Type B pancreatic cell (in vitro differentiated cells): ENCODE measurements at places on chromosomes 3 and 15. TPM values are rescaled to one million over a fixed set of nuclear protein-coding genes. Genes with fewer than 3 reads are reported as not detected.

ALDH1L1 gene
- total RNA-seq = 5.0 and 10.2 TPM in 2 replicates

ARL6IP5 gene
- total RNA-seq = 38.5 and 49.2 TPM in 2 replicates

SLC6A1 gene
- total RNA-seq = 0.43 and 6.3 TPM in 2 replicates

MEX3B gene
- 14.2 and 46.1 TPM in 2 replicates for total RNA-seq

DNA sequence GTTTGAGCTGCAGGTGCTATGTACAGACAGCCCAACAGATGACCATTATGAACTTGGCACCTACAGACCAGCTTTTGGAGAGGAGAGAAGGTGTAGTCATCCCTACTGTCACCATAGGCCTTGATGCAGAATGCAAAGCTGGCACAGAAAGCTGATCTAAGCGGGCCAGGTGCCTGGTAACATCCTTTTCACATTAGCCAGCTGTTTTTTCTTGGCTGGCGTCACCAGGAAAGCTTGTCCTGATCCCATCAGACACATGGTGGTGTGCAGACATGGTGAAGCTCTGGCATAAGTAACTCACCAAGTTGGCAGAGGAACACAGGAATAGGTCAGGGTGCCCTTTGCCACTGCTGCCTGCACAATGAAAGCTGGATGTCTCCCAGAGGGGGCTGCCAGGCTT, 97.2 kb upstream of the MB21D2 start:
- H3K27ac ChIP-seq = no peak overlapping the region
- no peak overlapping the region for H3K4me3 ChIP-seq
- no peaks in the 10 kb centered on the region for H3K36me3 ChIP-seq

DNA sequence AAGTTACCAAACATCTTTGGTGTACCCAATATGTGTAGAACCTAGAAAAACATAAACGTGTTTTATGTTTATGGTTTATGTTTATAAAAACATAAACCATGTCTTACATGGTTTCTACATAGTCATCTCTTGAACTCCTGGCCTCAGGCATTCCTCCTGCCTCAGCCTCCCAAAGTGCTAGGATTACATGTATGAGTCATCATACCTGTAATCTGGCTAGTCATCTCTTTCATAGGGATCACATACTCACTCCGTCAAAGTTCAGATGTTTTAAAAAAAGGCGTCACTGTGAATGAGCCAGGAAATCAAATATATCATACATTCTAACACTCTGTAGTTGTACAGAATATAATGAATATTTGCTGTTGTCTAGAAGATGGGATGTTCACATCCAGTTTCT, 178.6 kb downstream of the CPNE4 start:
- H3K36me3 ChIP-seq = no peaks in the 10 kb centered on the region
- H3K27ac ChIP-seq = no peak overlapping the region
- H3K4me1 ChIP-seq = no peaks in the 10 kb centered on the region
- H3K4me3 ChIP-seq = no peak overlapping the region
- no peak for DNase-seq
- peaks cover 3% of the 10 kb centered on the region for H3K27me3 ChIP-seq

- H3K27me3 ChIP-seq = no peaks in the 10 kb centered on the region
- H3K27ac ChIP-seq = no peak overlapping the region
- DNase-seq = no peak
- peaks cover 5% of the 10 kb centered on the region for H3K36me3 ChIP-seq
- H3K4me1 ChIP-seq = no peaks in the 10 kb centered on the region
- H3K4me3 ChIP-seq = no peak overlapping the region
Observed at GRCh38 chr3:187120326-187120725, 19.0 kb downstream of the RPL39L start.

DNA sequence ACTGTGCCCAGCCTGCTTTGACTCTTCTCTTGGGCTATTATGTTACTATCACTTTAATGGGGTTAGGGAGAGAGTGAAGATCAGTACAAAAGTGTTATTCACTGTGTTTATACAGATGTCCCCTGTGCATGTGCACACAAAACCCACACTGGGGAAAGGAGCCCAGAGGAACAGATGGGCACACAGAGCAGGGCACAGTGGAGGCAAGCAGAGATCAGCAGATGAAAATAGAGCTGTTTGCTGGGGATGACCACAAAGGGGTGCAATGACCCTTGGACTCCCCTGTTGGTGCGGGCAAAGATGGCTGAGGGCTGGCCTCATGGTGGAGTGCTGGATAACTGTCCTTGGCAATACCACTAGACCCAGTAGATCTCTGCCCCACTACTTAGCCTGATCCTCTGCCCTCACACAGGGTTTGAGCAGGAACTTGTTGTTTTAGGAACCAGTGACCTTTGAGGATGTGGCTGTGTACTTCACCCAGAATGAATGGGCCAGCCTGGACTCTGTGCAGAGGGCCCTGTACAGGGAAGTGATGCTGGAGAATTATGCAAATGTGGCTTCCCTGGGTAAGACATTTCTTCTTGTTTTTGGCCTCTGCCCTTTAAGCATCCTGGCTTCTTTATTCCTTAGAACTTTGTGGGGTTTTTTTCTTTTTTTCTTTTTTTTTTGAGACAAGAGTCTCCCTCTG, 5.3 kb downstream of the ZNF620 start:
- peaks cover 28% of the 10 kb centered on the region for H3K36me3 ChIP-seq
- no peak for DNase-seq
- no peak overlapping the region for H3K4me3 ChIP-seq
- peaks cover 6% of the 10 kb centered on the region for H3K4me1 ChIP-seq

GRCh38 chr3:132246212-132246611, 71.0 kb upstream of the ACP3 start:
- H3K36me3 ChIP-seq = no peaks in the 10 kb centered on the region
- H3K27ac ChIP-seq = no peak overlapping the region
- peaks cover 29% of the 10 kb centered on the region for H3K27me3 ChIP-seq

DNA sequence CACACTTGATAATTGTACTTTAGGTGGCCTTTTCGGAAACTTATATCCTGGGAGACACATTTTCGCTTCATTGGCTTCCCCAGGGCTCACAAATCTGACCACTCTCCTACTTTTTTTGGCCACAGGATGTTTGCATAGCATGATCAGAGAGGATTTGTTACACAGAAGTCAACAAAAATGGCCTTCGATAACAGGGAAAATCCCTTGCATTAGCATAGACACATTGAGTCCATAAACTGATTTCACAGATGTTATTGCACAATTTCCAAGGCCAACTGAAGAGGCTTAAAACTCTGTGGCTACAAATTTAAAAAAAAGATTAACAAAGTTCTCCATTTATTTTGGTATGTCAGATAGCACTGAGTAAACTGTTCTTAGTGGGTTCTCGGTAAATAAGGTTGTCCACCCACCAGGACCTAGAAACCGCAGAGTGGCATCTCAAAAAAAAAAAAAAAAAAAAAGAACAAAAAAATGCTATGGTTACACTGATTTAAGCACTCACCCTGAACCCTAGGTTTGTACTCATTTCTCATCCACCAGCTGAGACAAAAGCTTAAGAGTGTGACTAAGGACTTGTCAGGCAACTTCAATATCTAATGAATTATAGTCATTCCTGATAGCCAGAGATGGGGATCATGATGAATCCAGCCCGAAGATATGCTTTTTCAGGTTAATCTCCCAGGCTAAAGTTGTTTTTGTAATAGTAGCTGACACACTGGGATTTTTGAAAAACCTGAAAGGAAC, 188.9 kb upstream of the SYNPR start:
- no peak overlapping the region for H3K27ac ChIP-seq
- DNase-seq = no peak
- no peak overlapping the region for H3K4me3 ChIP-seq
- H3K36me3 ChIP-seq = no peaks in the 10 kb centered on the region
- peaks cover 28% of the 10 kb centered on the region for H3K27me3 ChIP-seq
